SJSA1 (cell line): ENCODE measurements at places on chromosomes 3 and 15.

DNA sequence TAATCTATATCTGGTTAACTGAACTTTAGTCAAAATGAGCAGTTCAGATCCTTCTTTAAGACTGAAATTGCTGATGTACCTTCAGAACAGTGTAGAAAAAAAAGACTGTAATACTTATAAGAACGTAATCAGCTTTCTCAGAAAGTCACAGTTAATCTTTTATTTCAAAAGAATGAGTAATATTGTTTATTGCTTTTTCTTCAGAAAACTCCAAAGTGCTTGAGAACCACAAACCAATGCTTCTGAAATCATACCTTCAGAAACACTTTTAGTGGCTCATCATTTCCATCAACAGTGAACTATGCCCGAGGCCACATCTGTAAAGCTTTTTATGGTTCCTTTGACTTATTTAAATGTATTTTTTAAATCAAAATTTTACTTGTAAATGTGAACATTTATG lies 33.3 kb upstream of the CLASP2 start:
- DNase-seq = peak; percentile 6

- DNase-seq = peak; percentile 73
Observed at GRCh38 chr3:188262913-188263683, 109.1 kb downstream of the LPP start.

DNA sequence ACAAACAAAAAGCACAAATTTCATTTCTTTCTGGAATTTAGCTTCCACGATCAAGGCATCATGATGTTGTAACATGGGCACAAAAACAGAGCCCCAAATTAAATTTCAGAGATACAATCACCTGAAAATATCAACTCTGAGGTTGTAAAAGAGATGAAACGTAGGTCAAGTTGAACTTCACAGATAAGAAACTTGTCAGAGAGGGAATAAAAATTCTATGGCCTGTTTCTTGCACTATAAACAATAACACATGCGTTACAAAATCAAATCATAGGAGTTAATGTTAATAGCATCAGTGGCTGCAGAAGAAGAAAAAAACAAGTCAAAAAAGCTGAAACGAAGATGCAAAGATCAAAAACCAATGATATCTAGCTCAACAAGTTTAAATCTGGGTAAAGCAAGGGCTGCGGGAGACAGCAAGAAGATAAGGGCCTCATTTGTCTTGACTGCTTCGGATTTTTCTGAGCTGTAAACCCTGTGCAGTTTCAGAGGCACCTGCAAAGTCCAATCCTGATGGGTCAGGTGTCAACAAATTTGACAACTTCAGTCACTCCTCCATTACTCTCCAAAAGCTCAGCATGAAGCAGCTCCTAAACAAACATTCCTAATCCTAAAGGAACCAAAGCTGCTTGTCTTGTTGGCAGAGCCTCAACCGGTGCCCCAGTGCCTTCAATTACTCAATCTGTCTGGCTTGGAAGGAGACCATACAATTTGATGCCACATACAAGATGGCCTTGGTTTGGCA lies 219.8 kb downstream of the STT3B start:
- no peak for DNase-seq

- DNase-seq = no peak
Observed at GRCh38 chr3:169131690-169132464, 531.6 kb downstream of the MECOM start.

GRCh38 chr3:73072634-73073033 lies 11.2 kb downstream of the EBLN2 start:
- DNase-seq = no peak

DNA sequence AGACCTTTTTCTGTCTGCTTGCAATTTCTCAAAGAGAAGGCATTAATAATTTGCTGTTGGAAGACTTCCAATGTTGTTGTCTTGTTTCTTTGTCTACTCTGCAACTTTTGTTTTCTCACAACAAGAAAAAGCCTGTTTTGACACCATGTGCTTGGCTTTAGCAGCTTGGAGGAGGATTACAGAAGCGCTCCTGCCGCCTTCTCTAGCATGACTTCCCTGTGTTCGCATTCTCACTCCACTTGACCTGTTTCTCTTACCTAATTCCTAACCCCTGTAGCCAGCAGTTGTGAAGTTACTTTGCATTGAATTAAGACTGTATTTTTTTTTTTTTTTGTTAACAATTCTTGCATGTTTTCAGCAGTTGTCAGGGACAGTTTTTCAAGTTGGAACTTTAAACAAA lies 235.3 kb upstream of the GOLIM4 start:
- no peak for DNase-seq

DNA sequence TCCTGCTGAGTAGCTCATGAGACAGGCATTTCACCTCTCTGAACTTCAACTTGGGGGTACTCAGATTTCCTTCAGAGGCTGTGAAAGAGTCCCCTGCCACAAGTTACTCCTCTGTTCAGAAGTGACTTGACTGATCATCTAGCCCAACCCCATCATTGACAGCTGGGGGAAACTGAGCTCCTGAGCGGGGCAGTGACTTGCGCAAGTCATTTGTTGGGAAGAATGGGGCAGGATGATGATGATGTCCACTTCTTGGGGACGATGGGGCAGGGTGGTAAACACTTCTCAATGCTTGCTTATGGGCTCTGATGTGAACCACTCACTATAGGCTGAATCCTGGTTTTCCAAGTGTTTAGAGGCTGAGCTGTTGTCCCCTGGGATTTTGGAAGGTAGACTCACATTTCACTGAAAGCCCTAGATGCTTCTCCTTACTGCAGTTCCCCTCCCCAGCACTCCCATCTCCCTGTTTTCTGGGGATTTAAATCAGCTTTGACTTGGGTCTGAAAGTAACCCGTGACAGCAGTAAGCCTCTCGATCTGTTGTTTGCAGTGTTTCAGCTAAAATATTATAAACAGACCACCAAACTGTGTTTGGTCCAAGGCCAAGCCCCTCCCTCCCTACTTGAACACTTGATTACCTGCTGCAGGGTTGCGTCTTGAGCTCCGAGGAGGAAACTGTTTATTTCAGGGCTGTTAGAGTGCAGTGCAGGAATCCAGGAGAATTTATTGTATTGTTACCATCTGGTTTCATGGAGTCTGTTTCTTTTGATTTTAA lies 25.1 kb downstream of the SMAD3 start:
- no peak for DNase-seq

DNA sequence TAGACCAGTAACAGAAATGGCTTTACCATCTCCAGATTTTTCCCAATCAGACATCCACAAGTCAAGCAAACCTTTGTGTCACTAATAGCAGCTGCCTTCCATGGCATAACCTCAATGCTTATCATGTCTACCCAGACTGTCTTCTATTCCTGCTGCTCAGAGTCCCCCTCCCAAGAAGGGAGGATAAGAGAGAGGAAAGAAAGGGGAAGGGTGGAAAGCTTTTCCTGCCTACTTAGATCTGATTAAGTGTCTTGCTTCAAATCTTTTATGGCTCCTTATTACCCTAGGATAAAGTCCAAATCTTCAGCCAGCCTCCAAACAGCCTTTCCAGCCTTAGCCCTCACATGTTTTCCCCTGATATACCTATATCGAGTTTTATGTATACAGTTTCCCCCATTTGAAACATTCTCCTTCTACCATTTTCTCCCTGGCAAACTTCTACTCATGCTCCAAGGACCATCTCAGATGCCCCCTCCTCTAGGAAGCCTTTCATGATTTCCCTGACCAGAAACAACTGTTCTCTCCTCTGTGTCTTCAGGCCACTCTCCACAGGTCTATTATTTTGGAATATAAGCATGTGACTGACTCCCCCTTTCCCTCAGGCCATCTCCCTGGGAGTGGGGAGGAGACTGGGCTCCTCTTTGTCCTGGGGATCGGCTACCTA lies 7.9 kb upstream of the SSUH2 start:
- no peak for DNase-seq

DNA sequence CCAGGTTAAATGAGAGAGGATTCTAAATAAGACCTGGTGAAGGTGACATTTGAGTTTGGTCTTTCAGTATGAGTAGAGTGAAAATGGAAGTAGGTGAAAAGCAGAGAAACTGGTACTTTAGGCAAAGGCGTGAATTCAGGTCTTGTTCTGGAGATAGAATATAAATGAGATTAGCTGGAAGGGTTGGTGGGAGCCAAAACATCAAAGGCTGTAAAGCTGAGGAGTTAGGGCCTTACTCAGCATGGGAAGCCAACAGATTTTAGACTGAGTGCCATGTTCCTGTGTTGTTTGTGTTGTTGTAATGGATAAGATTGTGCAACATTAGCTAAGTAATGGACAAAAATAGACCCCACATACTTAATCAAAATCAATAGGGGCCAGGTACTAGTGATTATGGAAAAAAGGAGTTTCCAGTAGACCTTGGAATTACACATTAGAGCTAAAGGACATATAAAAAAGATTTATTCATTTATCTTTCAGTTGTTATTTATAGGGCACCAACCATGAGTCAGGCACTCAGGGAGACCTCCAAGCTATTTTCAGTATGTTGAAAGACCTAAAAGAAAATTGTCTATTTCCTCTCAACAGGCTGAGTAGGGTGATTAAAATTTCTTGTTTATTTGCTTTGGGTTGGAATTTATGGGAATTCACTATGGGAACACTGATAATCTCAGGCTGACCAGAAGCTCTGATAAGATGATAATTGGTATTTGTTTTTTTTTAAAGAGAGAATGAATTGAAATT lies 20.8 kb downstream of the ARL14 start:
- peak; percentile 50 for DNase-seq

DNA sequence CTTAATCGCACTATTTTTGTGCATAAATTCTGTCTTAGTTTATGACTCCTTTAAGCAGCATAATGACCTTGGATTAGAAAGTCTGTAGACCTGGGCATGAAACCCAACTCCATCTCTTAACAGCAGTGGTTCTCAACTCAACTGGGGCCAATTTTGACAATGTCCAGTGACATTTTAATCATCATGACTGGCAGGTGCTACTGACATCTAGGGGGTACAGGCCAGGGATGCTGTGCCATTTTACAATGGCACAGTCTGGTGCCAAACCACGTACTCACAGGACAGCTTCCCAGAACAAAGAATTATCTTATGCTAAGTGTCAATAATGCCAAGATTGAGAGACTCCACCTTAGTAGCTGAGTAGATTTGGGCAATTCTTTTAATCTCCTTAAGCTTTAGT lies 405.0 kb downstream of the NTRK3 start:
- no peak for DNase-seq

- no peak for DNase-seq
Observed at GRCh38 chr3:195897081-195897852, 11.1 kb downstream of the TNK2 start.

DNA sequence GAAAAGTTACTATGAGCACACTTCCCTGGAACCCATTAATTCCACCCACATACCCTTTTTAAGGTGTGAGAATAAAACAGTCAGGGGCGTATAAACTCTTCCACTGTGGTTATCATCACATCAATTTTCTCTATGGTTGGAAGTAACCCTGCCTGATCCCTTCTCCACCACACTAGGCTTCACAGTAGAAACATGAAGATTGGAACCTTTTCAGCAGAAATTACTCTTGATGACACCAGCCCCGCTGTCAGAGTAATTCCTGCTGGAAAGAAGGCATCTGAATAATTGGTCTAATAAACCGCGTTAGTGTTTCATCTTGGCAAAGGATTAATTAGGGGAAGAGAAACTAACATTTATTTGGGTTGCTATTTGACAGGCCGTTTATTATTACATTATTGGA lies 278.4 kb downstream of the MFSD1 start:
- no peak for DNase-seq

- DNase-seq = no peak
Observed at GRCh38 chr3:5017925-5018531, 38.8 kb downstream of the BHLHE40 start.

- no peak for DNase-seq
Observed at GRCh38 chr3:194170793-194171192, 34.8 kb downstream of the HES1 start.
